Activated CD8-positive, alpha-beta memory T cell treated with anti-CD3 and anti-CD28 coated beads, Interleukin-2, amount 50 U/mL, for 48 hours (primary cell): ENCODE measurements at places on chromosomes 2 and 18.

DNA sequence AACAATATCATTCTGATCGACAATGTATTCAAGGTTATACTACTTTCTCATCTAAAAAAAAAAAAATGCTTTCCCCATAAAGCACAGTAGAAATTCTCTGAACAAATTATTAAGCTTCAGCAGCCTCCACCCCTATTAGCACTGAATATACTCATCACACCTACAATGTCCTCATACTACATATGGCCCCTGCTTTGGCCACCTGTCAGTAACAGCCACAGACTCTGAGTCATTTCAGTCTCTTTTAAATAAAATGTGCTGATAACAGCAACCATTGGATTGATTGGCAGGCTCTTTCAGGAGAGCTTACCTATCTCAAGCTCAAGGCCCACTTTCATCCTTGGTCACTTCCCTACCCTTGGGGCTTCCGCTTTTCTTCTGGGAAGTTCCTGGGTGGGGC, 236.7 kb downstream of the TMX3 start:
- DNase-seq: no peak

- no peak for DNase-seq
These were observed 20.0 kb downstream of the AQP12A start for GRCh38 chr2:240711701-240712100.

DNA sequence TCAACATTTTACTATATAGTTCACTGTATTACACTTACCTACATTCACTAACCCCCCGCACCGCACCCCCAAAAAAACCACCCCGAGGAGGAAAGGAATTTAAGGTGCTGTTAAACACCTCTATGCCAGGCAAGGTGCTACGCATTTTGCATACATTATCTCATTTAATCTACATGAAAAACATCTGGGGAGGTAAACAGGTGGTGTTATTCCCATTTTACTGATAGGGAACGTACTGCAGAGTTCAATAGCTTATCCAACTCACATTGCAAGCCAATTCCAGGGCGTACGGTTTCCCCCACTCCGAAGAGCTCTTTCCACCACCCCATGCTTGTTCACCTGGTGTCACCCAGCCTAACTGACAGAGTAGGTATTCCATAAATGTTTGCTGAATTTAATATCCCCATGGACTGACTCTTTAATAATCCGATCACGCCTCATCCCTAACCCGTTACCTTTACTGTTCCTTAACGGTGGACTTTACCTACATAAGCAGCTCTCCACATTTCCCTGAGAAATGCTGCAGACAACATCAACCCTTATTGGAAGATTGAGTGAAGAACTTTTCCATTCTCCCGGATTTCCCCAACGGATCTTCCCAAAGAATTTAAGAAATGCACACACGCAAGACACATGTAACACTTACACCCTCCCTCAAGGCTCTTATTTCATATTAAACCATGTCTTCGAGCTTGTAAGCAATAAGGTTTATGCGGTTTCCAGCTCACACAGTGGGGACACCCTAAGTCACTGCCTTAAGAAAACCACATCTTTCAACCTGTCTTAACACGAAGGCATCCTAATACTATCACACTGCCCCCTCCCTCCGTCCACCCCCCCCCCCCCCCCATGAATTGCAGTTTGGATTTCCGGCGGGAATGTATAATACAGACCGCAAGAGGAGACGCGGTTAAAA, 1.2 kb downstream of the RAPH1 start:
- no peak for DNase-seq

GRCh38 chr2:122422384-122422991, 667.0 kb downstream of the TSN start:
- DNase-seq: no peak

- DNase-seq: no peak
These were observed 172.1 kb downstream of the VAPA start for GRCh38 chr18:10085876-10086275.
